ENCODE measurements at places on chromosomes 11 and 22. TPM values are rescaled to one million over a fixed set of nuclear protein-coding genes. Genes with fewer than 3 reads are reported as not detected.
A peak's percentile ranks its signal among the peaks of the same experiment; 100 is the strongest.

Gene OR51D1
- total RNA-seq, result not detected

Gene SLC25A18
- total RNA-seq, result not detected

GRCh38 chr11:127651888-127652221, 651.3 kb upstream of the KIRREL3 start:
- DNase-seq, result no peak

- DNase-seq, result no peak
These were observed 252.3 kb downstream of the TBC1D22A start for GRCh38 chr22:47014636-47015345.

Gene NXPE4
- not detected for total RNA-seq

DNA sequence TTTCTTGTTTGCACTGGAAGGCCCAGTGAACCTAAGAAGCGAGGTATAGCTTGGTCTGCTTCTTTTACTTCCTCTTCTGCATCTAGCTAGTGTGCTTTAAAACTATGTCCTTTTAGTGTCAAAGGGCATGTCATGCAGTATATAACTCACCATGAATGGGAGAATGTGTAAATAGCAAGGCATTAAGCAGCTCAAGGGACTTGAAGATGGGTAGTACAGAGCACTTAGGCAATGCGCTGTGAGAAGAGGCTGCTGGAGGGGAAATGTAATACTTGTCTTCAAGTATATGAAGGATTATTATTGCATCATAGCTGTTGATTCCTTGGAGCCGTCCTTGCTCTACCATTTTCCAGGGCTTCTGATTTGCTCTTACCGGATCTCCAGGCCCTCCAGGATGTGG, 7.6 kb downstream of the MAML2 start:
- DNase-seq, result no peak

Gene DRAP1
- total RNA-seq, result 56.3 TPM

DNA sequence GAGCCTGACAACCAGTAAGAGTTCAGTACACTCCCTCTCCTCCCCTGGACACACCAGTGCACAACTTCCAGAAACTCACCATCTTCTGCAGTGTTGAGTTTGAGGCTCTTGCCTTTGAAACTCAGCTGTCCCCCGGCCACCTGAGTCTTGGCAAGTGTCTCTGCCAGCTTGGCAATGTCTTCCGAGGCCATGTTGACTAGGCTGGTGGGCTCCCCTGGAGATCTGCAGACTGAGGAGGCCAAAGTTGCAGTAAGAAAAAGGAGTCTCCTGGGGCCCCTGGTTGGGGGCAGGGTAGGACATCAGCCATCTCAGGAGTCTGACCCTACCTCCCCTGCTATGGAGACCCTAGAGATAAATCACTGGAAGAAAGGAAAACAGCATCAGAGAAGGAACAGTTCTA, 5.1 kb downstream of the RANGAP1 start:
- DNase-seq, result no peak

GRCh38 chr11:21622566-21622965, 570.3 kb upstream of the ANO5 start:
- DNase-seq, result no peak

- DNase-seq, result no peak
These were observed 7.0 kb downstream of the RPS3 start for GRCh38 chr11:75406338-75406777.

GRCh38 chr22:46536537-46537224, 739 bp downstream of the CELSR1 start:
- no peak for DNase-seq

DNA sequence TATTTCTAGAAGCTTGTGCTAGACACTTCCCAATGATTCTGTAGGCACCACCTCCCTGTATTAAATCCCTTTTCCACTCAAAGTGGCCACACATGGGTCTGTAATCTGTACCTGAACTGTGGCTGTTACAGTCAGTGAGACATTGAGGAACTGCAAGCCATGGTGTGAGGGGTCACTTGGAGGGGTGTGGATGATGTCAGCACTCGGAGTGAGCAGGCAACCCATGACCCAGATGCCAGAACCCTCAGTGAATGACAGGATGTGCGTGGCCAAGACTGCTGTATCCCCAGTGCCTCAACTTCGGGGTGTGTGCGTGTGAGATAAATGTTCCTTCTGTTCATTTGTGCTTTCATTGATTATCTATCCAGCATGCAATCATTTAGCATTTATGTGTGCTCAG, 14.7 kb upstream of the SHANK3 start:
- no peak for DNase-seq

DNA sequence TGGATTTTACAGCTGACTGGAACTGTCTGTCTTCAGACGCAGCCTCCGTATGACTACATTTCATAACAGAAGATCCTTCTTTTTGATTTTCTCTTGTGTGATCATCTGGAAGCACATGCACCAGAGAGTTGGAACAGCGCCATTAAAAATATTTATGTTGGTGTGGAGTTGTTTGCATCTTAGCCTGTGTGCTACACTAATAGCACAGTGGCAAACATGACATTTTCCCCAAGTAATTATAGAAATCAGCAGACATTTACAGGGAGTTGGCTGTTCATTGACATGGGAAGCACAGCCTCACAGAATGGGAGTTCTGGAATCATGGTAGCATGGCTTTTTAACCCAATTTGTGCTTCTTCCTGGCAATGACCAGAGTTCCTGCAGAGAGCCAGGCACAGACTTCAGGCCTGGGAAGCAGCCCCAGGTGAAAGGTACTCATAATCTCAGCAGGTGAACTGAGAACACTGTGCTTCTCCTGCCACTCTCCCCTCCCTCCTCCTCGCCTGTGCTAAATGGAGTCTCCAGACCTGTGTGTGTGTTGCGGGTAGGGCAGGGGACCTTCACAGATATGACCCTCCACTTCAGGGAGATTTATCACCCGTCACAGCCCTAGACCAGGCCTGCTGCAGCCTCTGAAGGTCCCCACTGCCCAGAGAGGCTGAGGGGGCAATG, 82.8 kb upstream of the PLET1 start:
- DNase-seq, result no peak

Gene SAA1
- total RNA-seq, result 12.9 TPM

DNA sequence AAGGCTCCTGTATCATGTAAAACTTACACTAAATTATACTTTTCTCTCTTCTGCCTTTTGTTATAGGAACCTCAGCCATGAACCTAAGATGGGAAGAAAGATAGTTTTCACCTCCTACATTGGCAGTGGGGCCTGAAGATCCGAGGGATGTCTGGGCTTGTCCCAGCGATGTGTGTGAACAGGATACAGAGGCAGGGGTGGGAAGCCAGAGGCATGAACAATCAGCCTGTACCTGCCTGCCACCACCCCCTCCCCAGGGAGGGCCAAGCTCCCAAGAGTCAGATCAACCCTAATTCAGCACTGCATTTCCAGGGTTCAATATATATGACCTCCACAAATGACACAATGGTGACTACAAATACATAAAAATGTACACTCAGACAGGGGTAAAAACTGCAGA, 9.4 kb downstream of the KIAA0930 start:
- DNase-seq, result no peak

- DNase-seq, result no peak
These were observed 18.4 kb downstream of the SELENOO start for GRCh38 chr22:50218996-50219727.

DNA sequence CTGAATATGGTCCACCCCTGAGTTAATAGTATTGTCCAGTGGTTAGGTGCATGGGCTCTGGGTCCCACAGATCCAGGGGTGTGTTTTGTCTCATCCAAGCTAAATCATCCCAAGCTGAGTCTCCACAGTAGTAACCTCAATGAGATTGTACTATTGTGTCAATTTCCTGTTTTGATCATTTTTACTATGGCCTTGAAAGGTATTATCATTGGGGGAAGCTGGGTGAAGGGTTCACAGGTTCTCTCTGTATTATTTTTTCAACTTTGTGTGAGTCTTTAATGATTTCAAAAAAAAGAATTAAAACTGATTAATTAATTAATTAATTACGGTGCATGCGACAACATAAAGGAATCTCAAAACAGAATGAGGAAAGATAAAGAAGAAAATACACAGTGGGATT, 266.1 kb downstream of the MN1 start:
- DNase-seq, result no peak

- no peak for DNase-seq
These were observed 548.5 kb downstream of the BUD13 start for GRCh38 chr11:116224154-116224888.

Gene CEND1
- not detected for total RNA-seq

Gene TMEM191B
- total RNA-seq, result not detected

GRCh38 chr11:22194306-22194705, 1.4 kb downstream of the ANO5 start:
- DNase-seq, result no peak

DNA sequence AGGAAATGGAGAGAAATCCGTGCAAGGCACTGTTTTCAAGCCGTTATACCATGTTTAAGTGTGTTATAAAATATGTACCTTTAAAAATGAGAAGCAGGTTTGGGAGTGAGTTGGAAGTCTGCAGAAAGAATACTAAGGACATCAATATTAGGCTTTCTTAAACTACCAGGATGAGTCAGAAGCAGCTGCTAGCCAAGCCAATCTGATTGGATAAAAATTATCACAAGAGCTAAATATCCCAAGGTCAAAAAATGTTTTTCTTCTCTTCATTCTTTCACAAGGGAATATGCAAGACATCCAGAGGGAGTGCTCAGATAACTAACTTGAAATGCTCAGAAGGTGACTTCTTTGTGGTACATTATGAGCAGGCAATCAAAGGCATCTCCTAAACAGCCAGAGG, 19.3 kb upstream of the CKAP5 start:
- DNase-seq, result no peak

GRCh38 chr11:130034236-130034635, 31.6 kb upstream of the PRDM10 start:
- DNase-seq, result no peak

Gene LRRC4C
- total RNA-seq, result not detected

Gene UPK2
- not detected for total RNA-seq

Gene OR52I2
- not detected for total RNA-seq

GRCh38 chr11:14499178-14499559, 442 bp downstream of the COPB1 start:
- DNase-seq, result peak; percentile 17

DNA sequence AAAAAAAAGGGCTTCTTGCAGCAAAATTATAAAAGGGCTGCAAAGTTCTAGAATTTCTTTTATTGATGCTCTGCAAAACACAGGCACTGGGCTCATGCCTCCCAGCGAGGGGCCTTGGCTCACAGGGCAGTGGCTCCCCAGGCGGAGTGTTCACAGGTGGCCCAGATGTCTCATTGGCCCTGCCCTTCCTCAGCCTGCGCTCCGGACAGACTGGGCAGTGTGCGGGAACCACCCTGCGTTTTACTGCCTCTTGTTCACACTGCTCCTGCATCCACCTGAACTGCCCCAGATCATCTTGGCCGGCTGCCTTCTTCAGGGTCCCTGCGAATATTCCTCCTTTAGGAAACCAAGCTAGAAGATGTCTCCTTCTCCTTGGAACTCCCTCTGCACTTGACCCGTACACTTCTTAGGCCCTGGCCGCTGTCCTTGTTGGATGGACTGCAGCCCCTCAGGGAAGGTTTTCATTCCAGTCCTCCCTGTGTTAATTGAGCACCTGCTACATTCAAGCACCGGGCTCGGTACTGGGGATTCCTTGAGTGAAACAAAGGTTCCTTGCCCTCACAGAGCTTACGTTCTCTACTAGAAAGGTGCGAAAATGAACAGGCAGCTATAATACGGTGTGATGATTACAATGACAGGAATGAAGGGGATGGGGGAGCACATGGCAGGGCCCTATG, 4.5 kb downstream of the TUBA8 start:
- DNase-seq, result no peak

All from T-cell (primary cell).